ENCODE measurements at places on chromosomes 5 and 9.

GRCh38 chr9:132486706-132487350 is 76.8 kb downstream of the CFAP77 start:
- peak; percentile 23 for DNase-seq

GRCh38 chr9:124122813-124123462 is 111.4 kb downstream of the LHX2 start:
- DNase-seq = no peak

DNA sequence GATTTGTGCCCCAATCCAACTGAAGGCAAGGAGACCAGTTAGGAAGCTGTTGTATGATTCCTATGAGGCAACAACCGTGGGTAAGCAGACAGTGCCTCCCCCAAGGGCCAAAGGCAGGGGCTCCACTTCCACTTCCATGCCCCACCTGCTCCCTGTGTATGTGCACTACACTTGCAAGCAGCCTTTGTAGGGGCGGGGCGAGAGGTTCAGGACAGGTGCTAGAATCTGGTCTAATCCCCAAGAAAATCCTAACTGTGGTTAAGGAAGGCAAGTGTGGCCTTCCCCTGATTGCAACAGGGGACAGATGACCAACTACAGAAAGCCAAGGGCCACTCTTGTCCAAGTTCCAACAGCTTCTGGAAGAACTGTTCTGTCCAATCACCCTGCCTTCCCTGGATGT is 41.7 kb downstream of the B4GALT1 start:
- DNase-seq = no peak

GRCh38 chr5:61280761-61281427 is 51.2 kb upstream of the ZSWIM6 start:
- DNase-seq = no peak

GRCh38 chr9:108854641-108855528 is 901 bp downstream of the ACTL7B start:
- DNase-seq = no peak

GRCh38 chr5:143101725-143102386 is 301.6 kb downstream of the NR3C1 start:
- no peak for DNase-seq

DNA sequence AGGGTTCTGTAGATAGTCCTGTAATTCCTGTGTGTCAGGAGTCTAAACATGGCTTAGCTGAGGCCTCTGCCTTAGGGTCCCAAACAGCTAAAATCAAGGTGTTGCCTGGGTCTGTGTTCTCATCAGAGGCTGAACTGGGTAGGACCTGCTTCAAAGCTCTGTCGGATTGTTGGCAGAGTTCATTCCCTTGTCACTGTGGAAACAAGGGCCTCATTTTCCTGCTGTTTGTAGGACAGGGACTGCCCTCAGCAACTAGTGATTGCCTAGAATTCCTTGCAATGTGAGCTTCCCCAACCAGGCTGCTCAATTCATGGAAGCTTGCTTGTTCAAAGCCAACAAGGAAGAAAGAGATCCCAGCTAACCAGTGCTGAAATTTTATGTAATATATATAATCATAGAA is 283.2 kb downstream of the DNAH5 start:
- no peak for DNase-seq

DNA sequence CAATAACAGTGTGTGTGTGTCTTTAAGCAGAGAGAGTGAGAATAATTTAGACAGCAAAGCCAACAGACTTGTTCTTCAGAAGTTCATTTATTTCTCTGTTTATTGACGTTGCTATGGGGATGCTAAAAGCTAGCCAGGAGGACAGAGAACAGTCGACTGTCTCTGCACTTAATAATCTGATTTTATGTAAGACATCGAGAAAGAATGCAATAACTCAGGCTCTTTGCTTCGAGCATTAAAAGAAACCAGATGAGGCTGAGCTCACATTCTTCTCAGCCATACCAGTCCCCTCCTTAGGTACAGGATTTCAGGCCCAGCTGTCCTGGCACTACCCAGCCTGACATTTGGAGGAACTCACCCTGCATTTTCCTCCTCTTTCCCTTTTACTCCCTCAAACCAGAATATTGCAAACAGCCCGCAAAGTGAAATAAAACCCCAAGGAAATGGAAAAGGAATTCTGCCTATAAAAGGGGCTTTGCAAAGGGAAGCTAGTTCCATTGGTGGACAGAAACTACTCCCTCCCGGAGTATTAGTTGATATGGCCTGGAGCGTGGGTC is 44.5 kb upstream of the DPYSL3 start:
- no peak for DNase-seq

DNA sequence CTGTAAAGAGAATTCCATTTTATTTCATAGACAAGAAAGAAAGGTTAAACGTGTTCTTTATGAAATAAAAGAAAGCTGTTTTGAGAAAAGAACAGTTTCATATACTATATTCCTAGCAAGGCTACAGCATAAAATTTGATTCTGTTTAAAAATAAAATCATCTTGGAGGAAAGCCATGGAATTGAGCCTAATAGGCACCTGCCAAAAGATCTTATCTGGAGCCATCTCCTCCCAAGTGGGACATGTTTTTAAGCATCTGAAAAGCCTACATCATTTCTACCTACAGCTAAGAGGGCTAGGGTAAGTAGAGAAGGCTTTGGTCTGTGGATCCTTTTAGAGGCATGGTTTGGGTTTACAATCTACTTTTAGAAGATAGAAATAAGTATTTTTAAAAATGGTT is 89.3 kb downstream of the GAS1 start:
- DNase-seq = no peak

GRCh38 chr5:160119905-160120266 is 636 bp upstream of the PWWP2A start:
- DNase-seq = no peak

GRCh38 chr5:178206166-178207101 is 2.1 kb downstream of the HNRNPAB start:
- no peak for DNase-seq

DNA sequence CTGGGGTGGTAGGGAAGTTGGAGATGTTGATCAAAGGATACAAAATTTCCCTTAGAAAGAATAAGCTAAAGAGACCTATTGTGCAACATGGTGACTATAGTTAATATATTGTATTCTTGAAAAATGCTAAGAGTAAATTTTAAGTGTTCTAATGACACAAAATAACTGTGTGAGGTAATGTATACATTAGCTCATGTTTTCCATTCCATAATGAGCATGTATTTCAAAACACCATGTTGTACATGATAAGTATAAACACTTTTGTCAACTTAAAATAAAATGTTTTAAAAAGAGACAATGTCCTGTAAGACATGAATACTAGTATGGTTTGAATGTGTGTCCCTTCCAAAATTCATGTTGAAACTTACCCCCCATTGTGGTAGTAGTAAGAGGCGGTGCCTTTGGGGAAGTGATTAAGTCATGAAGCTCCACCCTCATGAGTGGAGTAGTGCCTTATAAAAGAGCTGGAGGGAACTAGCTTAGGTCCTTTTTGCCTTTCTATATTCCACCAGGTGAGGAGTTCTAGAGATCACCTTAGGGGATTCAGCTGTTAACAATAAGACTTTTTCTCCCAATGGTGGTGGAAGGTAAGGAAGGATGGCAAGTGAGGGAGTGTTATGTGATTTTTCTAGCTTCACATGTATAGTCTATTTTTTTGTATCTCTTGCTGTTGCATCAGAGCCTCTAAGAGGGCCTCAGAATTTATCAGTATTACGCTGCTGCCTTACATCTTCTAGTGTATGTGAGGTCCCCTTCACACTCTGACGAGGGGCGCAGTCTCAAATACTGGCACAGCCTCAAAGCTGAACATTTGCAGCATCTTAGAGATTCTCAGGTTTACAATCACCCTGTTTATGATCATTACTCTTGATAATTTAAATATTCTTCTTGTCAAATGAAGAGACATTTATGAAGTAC is 94.9 kb upstream of the NREP start:
- DNase-seq = no peak

GRCh38 chr9:134552349-134552990 is 89.1 kb upstream of the COL5A1 start:
- DNase-seq = no peak
